ENCODE measurements at places on chromosomes 7 and 10.
A peak's percentile ranks its signal among the peaks of the same experiment; 100 is the strongest.

DNA sequence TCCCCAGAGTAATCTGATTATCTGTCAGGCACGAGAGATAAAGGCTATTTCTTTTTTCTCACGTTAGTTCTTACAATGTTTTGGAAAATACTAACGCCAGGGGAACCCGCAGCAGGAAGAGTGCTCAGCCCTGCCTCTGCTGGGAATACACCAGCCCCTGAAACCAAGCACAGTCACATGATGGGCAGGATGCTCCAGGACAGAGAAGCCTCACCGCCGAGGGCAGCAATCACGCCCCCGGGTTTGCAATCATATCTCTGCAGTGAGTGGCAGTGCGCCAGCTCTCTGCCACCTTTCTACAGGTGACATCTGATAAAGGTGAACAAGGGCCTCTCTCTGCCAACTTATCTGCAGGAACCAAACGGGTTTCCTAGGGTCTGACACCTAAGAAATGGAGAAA, 39.8 kb downstream of the BRI3 start:
- no peak for DNase-seq

GRCh38 chr7:66713687-66714086, 26.8 kb upstream of the RABGEF1 start:
- no peak for DNase-seq

DNA sequence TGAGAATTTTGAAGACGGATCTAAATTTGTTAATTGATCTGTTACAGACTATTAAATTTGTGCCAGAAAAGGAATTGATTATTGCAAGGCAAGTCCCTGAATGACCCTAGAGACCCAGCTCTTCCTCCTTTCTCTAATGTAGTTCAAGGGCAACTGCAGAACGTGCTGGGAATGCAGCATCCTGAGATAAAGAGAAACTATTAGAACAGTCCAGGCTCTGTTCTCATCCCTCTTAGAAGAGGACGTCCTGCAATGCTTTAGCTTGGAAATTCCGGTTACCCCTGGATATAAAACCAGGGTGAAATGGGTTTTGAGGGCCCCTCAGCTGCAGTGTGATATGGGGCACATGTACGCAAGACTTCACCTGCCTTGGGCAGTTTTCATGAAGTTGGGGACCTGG, 67.3 kb downstream of the PTN start:
- no peak for DNase-seq

DNA sequence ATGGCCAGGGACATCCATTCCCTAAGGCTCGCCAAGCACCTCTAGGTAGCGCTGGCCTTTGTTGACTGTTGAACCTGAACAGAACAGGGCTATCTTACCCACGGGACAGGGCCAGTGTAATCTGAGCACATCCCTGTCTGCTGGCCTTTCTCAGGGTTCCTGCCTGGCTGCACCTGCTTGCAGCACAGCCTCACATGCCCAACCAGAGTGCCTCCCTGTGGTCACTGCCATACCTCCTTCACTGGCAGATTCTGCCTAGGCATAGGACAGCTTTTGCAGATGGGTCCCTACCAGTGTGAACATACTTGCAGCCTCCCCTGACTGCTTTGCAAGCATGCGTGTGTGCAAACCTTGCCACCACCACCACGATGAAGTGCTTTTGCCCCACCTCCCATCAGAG, 15.8 kb upstream of the LIPN start:
- DNase-seq: no peak

- no peak for DNase-seq
These were observed 417.4 kb downstream of the PLXNA4 start for GRCh38 chr7:132158841-132159240.

DNA sequence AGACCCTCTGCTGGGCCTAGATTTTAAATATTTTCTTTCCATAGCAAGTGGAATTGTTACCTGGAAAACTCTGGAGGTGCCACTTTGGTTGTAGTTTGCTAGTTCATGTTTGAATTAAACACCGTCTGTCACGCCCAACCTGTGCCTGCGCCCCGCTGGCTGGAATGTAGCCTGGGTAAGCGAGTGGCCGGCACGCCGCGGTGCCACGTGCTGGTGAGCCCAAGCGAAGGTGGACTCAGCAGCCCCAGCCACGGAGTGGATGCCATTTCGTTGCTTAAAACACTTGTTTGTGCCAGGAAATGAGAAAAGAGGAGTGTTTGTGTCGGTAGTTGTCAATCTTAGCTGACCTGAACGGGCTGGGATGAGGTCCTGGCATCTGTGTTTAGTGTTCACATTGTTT, 2.7 kb downstream of the GET4 start:
- no peak for DNase-seq

GRCh38 chr10:46028584-46029460, 1.6 kb downstream of the NCOA4 start:
- peak; percentile 56 for DNase-seq

DNA sequence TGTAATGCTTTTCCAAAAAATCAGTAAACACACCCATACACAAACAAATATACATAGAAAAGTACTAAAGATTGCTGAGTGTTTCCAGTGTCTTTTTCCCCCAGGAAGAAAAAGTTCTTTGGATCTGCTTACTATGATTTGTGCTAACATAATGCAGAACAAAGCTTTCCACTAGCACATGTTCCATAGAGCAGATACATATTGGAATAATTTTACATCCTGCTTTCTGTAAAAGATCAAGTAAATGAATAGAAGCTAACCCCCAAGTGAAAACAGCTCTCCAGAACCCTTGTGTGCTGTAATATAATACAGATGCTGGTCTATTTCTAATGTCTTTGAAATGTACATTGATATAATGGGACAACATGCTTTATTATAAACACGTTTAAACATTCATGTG, 125.5 kb downstream of the PON1 start:
- DNase-seq: peak; percentile 81

- no peak for DNase-seq
These were observed 15.1 kb upstream of the CUBN start for GRCh38 chr10:17144757-17145156.

GRCh38 chr7:22882106-22882505, 59.5 kb upstream of the TOMM7 start:
- DNase-seq: no peak

DNA sequence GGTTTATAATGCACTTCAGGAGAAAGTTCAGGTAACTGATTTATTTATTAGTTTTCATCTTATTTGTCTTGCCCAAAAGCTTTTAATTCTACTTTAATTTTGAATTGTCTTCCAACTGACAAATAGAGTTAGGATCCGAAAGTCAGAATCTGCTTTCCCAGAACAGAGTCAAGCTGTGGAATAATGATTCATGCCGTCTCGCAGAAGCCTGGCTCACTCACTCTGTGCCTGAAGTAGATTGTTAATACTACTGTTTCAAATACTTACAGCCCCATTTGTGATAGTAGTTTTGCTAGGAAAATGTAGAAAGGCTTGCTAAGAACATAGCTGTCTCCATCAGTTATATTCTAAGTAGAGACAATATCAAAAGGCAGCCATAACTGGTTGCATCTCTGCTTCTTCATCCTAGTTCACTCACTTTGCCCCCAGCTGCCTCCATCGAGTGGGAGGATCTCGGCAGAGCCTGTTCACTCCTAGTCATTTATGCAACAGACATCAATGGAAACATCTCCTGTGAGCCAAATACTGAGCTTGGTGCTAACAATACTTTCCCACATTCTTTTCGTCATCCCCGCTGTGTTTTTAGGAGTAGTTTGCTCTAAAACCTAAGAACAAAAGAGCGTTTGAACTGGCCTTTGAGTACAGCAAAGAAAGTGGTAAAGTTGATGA, 28.0 kb downstream of the ABRAXAS2 start:
- DNase-seq: no peak

- no peak for DNase-seq
These were observed 1227.5 kb upstream of the C7orf33 start for GRCh38 chr7:147363101-147363500.

DNA sequence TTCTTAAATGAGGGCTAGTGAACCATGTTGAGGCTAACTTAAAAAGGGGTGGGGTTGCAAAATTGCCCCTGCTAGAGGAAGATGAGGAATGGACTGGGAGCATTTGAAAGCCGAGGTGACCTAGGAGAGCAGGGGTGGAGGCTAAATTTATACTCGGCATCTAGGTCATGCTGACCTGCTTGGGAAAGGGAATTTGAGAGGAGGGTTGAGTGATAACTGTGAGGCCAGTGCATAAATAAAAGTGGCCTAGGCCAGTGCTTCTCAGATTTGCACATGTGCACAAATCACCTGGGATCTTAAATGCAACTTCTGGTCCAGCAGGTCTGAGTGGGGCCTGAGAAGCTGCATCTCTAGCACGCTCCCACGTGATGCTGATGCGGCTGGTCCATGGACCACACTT, 70.4 kb downstream of the CDK1 start:
- no peak for DNase-seq

DNA sequence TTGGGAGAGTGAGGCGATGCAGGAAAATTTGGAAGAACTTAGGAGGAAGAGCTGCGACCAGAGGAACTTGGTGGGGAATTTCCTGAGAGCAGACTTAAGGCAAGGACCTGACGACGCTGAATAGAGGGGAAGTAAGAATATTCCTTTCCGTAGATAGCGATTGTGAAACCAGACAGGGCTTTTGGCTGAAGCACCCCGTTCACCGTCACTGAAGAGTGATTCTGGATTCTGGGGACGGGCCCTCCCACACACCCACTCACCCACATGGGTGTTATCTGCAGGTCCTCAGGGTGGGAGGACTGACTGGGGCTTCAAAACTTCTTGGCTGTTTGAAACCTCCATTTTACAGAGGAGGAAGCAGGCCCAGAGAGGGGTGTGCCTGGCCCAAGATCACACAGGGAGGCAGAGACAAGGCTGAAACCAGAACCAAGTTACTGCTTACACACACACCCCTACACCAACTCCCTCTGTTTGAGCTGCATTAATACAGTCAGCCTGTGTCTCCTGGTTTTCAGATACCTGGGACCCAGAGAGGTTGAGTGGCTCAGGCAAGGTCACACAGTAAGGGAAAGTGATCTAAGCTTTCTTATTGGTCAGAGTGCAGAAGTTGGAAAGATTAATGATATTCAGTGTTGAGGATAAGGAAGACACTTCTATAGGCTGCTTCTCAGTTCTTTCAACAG, 37.2 kb upstream of the CDH23 start:
- no peak for DNase-seq

GRCh38 chr10:92799568-92799967, 48.8 kb upstream of the EXOC6 start:
- DNase-seq: no peak

DNA sequence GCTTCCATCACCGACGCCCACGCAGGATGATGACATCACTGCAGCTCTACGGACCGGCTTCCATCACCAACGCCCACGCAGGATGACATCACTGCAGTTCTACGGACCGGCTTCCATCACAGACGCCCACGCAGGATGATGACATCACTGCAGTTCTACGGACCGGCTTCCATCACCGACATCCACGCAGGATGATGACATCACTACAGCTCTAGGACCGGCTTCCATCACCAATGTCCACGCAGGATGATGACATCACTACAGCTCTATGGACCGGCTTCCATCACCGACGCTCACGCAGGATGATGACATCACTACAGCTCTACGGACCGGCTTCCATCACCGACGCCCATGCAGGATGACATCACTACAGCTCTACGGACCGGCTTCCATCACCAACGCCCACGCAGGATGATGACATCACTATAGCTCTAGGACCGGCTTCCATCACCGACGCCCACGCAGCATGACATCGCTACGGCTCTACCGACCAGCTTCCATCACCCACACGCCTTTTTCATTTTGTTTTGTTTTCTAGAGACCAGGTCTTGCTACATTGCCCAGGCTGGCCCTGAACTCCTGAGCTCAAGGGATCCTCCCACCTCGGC, 29.5 kb downstream of the GPER1 start:
- DNase-seq: no peak

- no peak for DNase-seq
These were observed 169.3 kb upstream of the LRGUK start for GRCh38 chr7:133957845-133958244.

DNA sequence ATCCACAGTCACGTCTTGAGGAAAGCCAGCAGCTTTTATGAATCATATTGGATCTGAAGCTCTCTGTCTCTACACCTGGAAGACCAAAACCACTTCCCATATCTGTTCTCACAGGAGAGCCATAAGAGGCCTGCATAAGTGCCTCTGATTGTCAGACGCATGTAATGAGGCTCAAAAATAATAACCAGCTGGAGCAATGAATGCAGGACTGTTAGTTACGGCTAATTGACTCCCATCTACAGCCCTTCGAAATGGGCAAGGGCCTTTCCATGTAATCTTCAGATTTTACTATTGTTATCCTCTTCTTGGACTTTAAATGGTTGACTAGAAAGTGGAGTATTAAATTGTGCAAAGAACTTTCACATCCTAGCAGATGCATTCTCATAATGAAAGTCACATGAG, 4.4 kb upstream of the SEMA3C start:
- no peak for DNase-seq

- DNase-seq: no peak
These were observed 39.1 kb upstream of the HERPUD2 start for GRCh38 chr7:35734001-35734483.

DNA sequence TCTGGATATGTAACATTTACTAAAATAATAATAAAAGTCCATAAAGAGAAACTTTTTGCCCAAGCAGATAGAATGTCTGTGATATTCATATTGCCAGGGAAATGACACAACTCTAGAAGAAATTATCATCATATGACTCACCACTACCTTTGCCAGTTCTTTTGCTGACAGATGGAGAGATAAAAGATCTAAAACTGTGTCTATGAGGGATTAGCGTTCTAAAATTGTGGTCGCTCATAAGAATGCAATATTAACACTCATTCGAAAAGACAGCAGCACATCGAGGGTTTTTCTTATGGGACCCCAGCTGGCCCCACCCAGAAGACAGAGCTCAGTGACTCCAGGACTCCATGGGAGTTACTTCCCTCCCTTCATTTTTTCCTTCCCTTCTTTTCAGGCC, 16.6 kb upstream of the LANCL2 start:
- DNase-seq: no peak

Data from muscle of back (tissue), 13 donors.